ENCODE measurements at places on chromosomes 12 and 14. TPM values are rescaled to one million over a fixed set of nuclear protein-coding genes. Genes with fewer than 3 reads are reported as not detected.

DNA sequence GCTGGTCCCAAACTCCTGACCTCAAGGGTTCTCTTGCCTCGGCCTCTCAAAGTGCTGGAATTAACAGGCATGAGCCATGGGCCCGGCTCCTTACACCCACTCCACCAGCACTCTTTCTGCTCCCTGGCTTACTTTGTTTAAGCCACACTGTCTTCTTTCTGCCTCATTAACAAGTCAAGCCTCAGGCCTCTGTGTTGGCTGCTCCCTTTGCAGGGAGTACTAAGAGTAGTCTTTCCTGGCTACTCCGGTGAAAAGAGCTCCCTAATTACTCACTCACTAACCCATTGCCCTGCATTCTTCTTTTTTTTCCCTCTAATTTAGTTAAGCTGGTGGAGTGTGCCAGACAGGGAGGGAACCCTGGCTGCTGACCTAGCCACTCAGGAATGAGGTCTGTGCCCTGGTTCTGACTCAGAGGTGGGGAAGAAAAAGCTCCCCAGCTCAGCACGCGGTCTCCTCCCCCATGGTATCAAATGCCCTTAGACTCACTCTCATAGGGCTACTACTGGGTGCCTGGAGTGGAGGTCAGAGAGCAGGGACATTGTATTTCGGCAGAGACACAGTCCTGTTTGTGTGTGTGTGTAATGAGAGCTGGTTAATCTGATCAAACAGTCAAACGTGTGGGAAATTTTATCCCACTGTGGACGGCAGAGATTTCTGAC is 19.8 kb downstream of the GALNT6 start:
- no peak for DNase-seq

The RNASE3 gene
- 2.7 TPM for total RNA-seq

DNA sequence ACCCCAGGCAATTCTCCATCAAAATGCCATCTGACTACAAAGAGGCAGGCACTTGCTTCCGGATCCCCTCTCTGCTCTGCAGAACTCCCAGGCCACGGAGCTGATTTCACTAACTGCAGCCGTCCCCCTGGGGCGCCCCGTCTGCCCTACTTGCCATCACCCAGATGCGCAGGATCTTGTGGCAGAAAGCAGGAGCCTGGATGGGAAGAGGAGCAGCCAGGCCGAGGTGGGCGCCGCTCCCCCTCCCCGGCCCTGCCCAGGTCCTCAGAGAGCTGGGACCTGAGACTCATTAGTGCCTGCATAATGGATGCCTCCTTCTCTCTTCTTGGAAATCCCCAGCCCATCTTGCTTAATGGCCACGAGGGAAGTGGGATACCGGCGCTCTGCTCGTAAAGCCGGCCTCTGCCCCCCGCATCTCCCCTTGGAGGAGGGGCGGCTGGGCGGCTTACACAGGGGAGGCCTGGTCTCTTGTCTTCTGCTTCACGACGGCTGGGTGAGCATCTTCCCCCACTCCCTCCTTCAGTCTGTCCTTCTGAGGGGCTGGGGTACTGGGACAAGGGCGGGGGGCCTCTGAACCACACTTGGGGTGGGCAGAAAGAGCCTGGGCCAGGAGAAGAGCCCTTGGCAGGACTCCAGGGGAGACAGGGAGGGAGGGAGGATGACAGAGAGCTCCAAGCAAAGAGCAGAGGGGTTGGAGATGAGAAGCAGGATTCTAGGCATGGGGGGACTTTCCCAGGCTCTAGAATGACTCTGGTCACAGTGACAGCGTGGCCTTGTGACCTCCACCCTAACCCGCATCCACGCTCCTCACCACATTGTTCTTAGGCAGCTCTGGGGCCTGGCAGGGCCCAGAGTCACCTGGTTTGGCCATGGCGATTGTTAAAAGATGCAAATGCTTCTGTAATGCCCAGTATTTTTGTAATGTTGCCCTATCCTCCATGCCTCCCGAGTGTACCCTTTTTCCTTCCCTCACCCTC is 19.4 kb upstream of the EML1 start:
- DNase-seq: no peak

GRCh38 chr12:24025153-24025798 is 75.8 kb upstream of the SOX5 start:
- no peak for DNase-seq

The DNAJC22 gene
- total RNA-seq: 0.39 TPM

The PZP gene
- total RNA-seq: 0.20 TPM

The ACSS3 gene
- 19.2 TPM for total RNA-seq

DNA sequence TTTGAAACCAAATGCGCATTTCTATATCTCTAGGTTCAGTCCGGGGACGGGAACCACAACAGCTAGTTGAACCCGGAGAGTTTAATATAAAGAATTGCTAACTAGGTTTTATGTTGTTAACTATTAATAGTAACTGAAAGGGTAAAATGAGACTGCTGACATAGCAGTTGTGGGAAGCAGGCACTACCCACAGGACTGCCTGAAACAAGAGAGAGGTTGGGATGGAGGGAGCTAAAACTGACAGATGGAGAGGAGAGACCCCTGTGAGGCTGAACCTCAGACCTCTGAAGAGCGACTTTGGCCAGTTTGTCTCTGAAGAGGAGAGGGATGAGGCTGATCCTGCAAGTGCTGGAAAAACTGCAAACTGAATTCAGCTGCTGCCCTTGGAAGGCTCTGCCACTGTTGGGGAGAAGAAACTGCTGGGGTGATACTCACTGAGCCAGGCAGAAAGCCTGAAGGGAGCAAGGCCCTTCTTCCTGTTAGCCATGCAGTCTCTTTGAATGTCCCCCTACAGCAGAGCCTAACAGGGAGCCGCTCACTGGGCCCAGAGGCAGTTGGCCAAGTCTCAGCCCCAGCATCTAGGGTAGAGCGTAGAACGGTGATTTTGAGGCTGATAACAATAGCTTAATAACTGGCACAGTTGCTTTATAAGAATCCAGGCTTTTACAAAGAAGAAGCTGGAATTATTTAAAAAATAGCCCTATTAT is 172.2 kb downstream of the NPAS3 start:
- DNase-seq: no peak

The KDM5A gene
- total RNA-seq: 55.0 TPM

- DNase-seq: no peak
Measured at GRCh38 chr14:80017795-80018194, 193.5 kb downstream of the DIO2 start.

The PTHLH gene
- total RNA-seq: 4.6 TPM

DNA sequence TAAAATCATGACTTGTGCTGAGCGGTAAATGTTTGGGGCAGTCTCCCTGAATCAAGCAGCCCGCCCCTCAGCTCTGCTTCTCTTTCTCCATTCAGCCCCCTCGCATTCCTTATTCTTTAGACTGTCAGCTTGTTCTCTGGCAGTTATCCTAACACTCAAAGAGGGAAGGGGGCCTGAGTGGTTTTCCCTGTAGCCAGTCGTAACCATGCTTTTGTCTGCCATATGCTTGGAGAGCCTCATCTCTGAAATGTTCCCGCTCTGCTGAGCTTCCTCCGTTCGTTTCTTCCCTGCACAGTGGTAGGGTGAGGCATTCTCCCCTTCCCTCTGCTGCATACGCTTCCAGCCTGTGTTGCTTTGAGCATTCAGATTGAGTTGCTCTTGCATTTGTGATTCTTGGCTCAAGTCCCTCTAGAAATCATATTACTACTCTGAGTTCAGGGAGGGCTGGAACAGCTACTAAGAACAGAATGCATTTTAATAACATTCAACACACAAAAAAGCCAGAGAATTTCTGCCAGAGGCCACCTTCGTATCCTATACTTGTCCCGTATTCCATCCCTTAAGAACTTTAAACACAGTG is 119.7 kb downstream of the FBXL14 start:
- peak; percentile 68 for DNase-seq

The TAS2R42 gene
- not detected for total RNA-seq

The MSRB3 gene
- 23.8 TPM for total RNA-seq
